EH (cell line): ENCODE measurements at places on chromosomes 4 and X.

DNA sequence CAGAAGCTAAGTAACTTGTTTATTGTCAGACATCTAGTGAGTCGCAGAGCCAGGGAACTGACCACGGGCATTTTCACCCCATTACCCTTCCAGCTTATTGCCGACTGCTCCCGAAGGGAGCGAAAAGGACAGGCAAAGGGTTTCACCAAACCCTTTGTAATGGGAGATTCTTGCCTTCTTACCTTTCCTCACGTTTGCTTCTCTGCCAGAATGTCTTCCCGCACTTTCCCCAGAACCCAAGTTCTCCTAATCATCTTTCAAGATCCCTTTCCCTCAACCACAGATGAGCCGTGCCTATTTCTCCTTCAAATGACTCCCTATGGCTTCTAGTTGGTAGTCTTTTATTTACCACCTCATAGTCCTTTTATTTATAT is 520 bp upstream of the SRP72 start:
- DNase-seq, result no peak

DNA sequence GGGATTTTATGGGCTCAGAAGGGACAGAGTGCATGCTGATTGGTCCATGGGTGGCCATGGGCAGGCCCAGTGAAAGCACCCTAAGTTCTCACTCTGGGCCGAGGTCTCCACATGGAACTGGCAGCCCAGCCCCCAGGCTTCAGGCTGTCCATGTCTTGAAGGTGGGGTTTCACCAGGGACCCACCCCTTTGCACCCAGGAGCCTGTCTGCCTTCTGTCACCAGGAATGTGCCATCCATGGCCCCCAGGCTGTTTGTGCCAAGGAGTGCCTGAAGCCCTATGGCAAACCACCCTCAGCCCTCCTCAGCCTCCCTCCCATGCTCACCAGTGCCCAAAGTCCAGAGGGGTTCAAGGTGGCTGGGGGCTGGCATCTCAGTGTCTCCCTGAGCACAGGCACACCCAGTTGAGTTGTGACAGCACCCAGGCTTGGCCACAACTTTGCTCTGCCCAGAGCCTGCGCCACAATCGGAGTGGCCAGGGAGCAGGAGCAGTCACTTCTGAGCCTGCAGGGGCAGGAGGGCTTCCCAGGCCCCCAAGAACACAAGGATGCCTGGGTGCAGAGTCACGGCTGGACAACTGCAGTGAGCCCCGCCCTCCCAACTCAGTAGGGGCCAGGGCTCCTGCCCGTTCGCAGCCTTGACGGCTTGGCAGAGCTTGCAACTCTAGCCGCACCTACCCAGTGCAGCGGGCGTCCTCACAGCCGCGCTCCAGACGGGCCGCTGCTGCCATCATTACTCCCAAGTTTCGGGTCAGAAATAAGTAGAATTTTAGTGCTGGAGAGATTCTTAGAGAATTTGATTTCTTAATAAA is 185.3 kb upstream of the NUDT6 start:
- no peak for DNase-seq

DNA sequence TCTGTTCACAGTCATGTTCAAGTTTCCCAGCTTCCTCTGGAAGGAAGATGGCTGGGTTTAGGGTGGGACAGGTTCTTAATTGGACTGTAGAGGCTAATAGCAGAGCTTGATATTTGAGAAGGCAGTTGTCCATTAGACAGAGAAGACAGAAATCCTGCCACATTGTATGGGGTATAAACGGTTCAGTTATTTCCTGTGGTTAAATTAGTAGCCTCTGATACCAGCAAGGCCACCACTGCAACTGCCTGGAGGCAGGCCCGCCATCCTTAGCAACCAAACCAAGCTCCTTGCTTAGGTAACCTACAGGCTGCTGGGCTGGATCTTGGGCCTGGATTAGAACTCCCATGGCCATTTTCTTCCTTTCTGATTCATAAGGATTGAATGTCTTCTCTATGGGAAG is 1367.0 kb downstream of the PCDH7 start:
- DNase-seq, result no peak

DNA sequence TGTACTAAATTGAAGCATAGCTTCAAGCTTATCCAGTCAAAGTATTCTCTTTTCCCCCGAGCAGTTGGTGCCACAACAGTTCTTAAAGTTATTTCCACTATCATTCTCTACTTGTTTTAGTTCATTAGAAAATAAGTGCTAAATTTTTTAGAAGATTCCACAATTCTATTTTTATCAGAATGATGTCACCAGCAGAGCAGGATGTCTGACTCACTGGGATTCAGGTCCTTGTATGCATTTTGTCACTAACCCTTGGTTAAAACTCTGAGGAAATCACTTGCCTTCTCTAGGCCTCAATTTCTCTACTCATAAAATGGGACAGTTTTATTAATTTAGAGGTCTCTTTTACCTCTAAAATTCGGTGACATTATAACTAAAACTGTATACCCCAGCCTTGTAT is 3.4 kb downstream of the DDX53 start:
- DNase-seq, result peak; percentile 71

DNA sequence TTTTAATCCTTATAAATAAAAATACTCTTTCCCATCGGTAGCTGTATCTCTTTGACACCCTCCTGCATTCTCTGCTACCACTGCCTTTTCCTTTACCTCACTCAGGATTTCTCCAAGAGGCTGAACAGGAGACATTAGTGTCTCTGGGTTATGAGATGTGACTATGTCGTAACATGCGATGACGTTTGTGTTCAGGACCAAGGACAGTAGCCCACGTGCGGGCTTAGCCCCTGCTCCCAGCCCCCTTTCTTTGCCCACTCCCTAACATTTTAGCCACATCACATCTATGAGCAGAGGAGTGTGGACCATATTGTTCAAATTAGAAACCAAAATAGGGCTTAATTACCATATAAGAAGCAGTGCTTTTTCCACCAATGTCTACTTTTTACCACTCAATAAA is 369.3 kb downstream of the FBXW7 start:
- peak; percentile 37 for DNase-seq

- no peak for DNase-seq
Observed at GRCh38 chrX:4762196-4762595, 1048.7 kb upstream of the PRKX start.

- DNase-seq, result no peak
Observed at GRCh38 chr4:184392748-184393559, 81.4 kb downstream of the IRF2 start.

DNA sequence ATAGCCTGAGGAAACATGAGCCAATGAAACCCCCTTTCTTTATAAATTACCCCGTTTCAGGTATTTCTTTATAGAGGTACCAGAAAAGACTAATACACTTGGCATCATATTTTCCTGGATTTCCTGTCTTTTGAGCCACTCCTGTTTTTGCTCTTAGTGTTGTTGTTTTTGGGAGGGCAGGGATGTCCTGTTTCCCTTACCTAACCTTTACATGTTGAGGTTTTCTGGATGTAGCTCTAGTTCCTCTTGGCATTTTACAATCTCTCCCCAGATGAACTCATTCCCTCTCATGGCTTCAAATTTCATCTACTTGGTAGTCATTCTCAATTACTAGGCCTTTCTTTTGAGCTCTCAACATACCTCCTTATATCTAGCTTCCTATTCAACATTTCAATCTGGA is 104.1 kb upstream of the MAB21L2 start:
- no peak for DNase-seq

DNA sequence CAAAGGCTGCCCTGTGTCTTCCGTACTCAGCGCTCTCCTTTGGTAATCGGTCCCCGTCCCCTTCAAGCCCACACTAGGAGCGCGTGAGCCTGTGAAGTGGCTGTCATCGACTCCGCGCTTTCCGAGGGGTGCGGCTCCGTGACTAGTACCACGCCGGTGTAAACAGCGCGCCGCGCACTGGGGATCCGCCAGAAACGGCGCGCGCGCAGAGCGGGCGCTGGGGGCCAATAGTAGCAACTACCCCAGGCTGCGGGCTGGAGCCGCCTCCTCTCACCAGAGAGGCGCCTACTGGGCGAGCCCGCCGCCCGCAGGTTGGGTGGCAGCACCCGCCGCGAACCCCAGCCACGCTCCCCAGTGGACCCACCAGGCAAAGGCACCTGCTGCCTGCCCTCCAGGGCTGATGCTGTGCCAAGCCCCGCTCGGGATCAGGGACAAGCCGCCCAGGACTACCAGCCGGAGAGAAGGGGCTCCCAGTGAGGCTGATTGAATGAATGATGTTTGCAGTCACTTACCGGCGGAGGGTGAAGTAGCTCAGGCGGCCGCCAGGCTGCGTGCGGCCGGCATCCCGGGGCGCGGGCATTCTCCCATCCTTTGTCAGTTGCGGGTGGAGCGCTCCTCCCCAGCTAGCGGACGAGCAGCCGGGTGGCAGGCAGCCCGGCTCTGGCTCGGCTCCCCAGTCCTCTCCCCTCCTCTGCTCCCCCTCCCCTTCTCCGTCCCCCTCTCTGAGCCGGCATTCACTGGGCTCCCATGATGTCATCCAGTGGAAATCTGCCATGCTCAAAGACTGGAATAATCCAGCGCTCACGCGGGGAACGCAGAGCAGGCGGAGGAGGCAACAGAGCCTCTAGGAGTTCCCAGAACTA is 370.3 kb upstream of the SMIM31 start:
- DNase-seq, result no peak

DNA sequence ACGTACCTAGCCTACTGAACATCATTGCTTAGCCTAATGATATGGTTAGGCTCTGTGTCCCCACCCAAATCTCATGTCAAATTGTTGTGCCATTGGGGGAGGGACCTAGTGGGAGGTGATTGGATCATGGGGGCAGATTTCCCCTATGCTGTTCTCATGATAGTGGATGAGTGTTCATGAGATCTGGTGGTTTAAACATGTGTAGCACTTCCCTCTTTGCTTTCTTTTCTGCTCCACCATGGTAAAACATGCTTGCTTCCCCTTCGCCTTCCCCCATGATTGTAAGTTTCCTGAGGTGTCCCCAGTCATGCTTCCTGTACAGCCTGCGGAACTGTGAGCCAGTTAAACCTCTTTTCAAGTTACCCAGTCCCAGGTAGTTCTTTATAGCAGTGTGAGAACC is 102.6 kb downstream of the RAPGEF2 start:
- no peak for DNase-seq

DNA sequence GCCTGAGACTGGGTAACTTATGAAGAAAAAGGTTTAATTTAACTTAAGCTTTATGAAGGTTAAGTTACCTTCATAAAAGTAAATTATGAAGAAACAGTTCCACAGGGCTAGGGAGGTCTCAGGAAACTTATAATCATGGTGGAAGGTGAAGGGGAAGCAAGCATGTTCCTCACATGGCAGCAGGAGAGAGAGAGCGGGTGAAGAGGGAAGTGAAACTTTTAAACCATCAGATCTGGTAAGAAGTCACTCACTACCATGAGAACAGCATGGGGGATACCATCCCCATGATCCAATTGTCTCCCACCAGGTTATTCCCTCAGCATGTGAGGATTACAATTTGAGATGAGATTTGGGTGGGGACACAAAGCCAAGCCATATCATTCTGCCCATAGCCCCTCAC is 944.7 kb upstream of the NDST4 start:
- no peak for DNase-seq

GRCh38 chrX:65644621-65645289 is 22.7 kb upstream of the MSN start:
- peak; percentile 87 for DNase-seq

- peak; percentile 78 for DNase-seq
Observed at GRCh38 chrX:43958529-43958928, 14.7 kb downstream of the NDP start.

DNA sequence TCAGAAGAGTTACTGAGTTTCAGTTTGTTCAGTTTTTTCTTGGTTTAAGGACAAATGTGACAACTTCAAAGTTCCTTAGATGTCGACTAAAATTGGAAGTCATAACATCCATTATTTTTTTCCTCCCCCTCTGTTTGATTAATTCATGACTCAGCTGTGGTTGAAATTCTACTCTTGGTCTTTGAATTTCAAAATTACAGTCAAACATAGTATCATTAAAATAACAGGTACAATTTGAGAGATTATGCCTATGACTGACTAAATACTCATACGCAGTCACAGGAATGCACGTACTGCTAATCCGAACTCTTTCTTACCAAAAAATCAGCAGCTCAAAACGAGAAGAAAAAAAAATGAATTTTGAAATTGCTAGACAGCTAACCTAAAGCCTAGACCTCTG is 1434.8 kb downstream of the RAPGEF2 start:
- no peak for DNase-seq

DNA sequence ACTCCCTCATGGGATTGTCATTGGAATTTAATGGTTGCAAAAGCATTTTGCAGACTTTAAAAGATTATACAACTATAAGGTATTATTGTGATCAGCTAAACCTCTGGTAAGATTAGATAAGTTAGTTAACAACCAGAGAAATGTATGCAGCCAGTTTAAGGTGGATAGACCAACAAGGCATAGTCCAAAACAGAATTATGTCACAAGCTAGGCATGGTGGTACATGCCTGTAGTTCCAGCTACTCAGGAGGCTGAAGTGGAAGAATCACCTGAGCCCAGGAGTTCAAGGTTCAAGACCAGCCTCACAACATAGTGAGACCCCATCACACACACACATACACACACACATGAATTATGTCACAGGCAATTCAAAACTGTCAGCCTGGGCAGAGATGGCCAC is 54.7 kb upstream of the KLHL13 start:
- no peak for DNase-seq

GRCh38 chr4:825063-825970 is 612 bp downstream of the CPLX1 start:
- DNase-seq, result peak; percentile 41

DNA sequence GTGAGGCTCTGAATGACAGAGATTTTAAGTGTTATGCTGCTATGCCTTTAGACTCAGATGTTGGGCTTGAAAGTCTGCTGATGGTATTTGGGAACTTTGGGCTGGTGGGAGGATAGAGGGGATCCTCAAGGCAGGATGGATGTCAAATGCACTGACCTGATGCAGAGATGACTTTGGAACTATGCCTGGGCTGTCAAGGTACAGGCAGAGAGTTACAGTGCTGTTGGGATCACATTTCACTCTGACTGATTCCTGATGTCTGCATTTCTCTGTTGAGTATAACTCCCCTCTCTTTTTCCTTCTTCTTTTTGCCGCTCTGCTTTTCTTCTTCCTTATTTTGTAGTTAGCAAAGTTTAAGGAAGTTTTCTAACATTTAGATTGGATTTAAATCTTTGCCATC is 271.8 kb upstream of the ARX start:
- DNase-seq, result no peak

GRCh38 chrX:130347321-130347720 is 7.6 kb downstream of the SLC25A14 start:
- DNase-seq, result peak; percentile 55

GRCh38 chr4:85808864-85809263 is 333.9 kb downstream of the ARHGAP24 start:
- DNase-seq, result no peak

DNA sequence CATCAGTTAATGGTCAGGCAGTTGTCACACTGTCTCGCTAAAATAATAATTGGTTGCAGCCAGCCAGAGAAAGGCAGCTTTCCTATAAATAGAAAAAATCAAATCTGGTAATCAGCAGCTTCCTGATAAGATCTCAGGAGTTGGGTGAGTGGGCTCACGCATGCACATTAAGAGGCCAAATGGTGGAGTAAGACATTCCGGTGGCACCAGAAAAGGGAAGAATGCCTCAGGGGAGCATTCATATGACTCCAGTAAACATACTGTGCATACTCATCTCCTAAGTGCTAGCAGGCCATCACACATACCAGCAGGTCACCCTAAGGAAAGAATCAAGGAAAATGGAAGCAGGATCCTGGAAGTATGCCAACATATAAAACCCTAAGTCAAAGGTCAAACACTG is 40.1 kb downstream of the UGT2B15 start:
- DNase-seq, result no peak
